ENCODE measurements at places on chromosomes 2 and 18.

DNA sequence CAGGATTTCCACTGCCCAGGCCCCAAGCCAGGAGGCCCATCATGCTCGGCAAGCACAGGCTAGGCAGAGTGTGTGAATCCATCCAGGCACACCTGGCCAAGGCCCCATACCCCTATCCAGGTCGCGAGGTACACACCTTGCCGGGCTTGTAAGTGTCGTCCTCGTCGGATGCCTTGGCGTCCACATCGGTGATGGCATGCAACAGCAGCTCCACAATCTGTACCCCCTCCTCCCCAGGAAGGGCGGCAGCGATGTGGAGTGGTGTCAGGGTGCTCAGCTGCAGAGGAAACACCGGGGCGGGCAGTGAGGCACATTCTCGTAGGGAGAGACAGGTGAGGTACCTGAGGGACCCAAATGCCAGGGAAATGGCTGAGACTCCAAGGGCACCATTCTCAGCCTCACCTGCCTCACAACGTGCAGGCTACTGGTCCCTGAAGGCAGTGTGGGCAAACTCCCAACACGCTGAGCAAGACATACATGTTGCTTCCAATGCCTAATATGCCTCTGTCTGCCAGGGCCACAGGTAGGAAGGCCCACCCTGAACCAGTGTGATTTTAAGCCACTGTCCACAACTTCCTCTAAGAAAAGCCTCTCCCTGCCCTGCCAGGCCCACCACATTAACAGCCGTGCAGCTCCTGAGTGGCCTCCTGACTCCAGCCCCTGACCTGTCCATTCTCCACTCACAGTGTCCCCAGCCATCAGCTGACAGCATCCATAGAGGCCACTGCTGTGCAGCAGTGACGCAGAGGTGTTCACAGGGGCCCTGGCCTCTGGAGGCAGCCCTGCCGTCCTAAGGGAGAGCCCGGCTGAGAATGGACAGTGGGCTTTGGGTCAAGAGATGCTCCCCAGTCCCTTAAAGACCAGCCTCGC, 44.9 kb downstream of the ANKMY1 start:
- no peak for DNase-seq

DNA sequence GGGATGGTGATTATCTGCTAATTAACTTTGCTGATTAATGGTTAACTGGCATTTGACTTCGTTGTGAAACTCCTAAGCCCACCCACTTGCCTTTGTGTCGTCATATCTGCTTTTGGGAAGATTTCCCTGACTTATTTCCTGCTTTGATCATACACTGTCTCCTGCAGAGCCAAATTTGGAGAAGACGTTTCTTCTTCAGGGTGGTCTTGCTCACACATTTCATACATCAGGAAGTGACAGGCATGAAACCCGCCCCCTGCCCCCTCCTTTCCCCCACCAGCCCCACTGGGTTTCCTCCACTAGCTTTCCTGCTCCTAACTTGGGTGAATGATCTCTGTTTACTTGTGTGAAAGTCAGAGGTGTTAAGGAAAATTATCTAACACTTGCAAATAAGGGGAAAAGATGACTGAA, 300.1 kb downstream of the TSN start:
- DNase-seq = no peak

GRCh38 chr2:15147591-15147990, 413.5 kb downstream of the NBAS start:
- DNase-seq = no peak

DNA sequence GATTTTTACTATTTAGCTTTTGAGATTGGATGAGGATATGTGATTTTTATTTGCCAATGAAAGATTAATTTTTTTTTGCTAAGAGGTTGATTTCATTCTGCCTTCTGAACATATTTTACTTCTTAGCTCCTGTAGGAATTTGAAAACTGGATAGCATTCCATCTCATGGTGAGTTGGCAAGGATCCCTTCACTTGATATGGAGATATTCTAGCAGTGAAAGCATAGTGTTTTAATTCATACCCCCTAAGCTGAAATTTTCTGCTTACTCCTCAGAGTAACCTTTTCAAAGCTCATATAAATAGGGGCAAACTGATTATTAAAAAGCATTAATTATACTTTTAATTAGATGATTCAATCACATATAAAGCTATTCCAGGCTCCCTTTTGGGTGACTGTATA, 61.0 kb upstream of the KCNJ3 start:
- DNase-seq = no peak

DNA sequence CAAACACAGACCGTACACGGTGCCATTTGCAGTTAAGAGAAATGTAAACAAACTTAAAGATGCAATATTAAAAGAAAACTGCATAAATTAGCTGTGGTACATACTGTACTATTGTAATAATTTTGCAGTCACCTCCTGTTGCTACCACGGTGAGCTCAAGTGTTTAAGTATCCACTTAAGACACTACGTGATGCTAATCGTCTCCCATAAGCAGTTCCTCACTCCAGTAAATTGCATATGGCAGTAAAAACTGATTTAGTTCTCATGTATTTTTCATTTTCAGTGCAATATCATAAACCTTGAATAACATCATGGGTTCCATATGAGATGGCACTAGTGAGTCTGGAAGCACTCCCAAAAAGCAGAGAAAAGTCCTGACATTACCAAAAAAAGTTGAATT, 14.4 kb downstream of the CLEC4F start:
- no peak for DNase-seq

- DNase-seq = no peak
These were observed 32.6 kb downstream of the TNS1 start for GRCh38 chr2:217970206-217970605.

DNA sequence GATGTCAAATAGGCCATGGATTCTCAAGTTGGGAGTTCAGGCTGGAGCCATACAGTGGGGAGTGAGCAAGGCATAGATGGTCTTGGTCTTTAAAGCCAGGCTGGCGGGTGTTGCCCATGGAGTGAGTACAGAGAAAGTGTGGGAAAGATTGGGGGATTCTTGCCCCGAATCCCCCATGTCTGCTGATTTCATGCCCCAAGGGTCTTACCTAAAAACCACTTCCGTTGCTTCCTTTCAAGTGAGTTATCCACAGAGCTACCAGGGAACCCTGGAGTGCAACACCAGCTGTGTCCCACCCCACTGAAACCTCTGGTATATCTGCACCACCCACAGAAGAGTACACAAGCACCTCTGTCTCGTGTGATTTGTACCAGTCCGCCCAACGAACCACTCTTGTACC, 31.4 kb downstream of the FHOD3 start:
- no peak for DNase-seq

- no peak for DNase-seq
These were observed 79.3 kb downstream of the SDC1 start for GRCh38 chr2:20145497-20146193.

All from stimulated activated naive CD8-positive, alpha-beta T cell treated with anti-CD3 and anti-CD28 coated beads, Interleukin-15, Interleukin-2, amounts not matched to agents 100 U/mL and 50 U/mL, for 24 hours (primary cell).